Activated CD4-positive, CD25-positive, alpha-beta regulatory T cell treated with anti-CD3 and anti-CD28 coated beads, Interleukin-2, amount 50 U/mL, for 16 hours (primary cell): ENCODE measurements at places on chromosomes 3 and 15.

DNA sequence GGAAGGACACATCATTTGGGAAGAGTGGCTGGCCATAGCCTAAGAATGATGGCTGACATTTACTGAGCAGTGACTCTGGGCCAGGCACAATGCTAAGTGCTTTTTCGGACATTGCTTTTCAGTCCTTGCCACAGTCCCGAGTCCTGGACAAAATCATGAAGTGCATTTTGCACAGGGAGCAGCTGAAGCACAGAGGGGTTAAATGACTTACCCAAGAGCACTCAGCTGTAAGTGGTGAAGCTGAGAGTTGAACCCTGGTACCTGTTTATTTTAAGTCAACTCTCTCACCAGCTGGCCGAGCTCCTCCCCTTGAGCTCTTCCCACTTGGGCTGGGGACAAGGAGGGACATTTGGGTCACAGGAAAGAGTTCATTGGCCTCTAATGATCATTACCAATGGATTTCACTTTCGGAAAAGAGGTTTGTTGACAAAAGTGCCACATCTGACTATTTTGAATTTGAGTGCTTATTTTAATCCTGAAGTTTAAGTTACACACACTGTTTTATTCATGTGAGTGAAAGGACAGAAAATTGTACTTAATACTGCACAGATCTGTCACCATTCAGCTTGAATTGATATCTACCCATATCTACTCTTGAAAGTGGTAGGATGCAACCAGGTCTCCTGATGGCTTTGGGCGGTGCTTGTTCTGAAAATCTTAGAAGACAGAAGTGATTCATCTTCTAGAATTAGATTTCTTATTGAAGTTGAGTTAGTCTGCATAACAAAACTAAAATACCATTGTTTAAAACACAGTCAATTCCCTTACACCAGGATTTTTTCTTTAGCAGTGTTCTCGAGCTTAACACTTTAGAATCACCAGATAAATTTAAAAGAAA, 368.7 kb upstream of the PROK2 start:
- DNase-seq: no peak

- no peak for DNase-seq
Measured at GRCh38 chr3:32843510-32844321, 25.9 kb downstream of the TRIM71 start.

DNA sequence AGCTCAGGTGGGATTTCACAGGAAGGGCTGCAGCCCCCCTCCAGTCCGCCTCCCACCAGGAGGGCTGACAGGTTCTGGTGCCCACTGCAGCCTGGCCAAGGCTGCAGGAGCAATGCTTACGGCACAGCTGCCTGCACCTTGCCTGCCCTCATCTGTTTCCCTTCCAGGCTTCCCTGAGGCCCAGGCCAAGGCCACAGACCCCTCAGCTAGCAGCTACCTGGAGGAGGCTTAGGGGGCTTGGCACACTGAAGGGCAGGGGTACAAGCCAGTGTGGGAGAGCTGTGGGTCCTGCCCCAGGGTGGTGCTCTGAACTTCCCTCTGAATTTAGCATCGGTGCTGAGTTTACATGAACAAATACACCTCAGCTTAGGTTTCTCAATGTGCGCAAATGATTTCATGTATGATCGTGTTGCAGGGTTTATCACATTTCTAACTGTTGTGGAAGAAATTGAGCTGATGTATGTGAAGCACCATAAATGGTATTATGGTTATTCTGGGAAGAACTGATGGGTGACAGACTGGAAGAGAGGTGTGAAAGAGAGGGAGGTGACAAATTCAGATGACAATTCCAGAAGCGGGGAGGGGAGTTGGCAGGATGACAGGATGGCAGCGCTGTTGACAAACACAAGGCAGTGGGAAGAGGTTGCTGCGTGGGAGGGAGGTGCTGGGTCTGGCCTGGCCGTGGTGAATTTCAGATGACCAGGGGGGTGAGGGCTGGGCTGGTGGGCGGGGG, 6.1 kb downstream of the RHCG start:
- DNase-seq: no peak

DNA sequence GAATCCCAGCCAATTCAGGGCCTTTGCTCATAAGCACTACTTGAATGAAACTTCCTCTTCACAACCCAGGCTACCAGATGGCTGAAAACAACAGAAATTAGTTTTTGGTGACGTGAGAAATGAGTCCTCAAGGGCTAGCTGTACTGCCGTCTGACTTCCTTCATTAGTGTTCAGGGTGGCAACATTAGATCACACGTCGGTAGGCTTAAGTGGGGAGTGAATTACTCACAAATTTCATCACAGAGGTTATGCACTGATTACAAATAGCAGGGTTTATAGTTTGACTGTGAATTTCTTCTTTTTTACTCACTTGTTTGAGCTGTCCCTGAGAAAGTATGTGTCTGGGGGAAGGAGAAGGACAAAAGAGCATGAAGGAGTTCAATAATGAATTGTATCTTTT, 397.2 kb downstream of the GAP43 start:
- DNase-seq: no peak

GRCh38 chr3:142033292-142033691, 116.1 kb downstream of the TFDP2 start:
- DNase-seq: no peak

GRCh38 chr3:186210852-186211500, 102.1 kb upstream of the ETV5 start:
- no peak for DNase-seq
